ENCODE measurements at places on chromosomes 7 and 10. TPM values are rescaled to one million over a fixed set of nuclear protein-coding genes. Genes with fewer than 3 reads are reported as not detected.

PTN gene
- 1.9 TPM for total RNA-seq

GTF2I gene
- total RNA-seq: 121 TPM

DNA sequence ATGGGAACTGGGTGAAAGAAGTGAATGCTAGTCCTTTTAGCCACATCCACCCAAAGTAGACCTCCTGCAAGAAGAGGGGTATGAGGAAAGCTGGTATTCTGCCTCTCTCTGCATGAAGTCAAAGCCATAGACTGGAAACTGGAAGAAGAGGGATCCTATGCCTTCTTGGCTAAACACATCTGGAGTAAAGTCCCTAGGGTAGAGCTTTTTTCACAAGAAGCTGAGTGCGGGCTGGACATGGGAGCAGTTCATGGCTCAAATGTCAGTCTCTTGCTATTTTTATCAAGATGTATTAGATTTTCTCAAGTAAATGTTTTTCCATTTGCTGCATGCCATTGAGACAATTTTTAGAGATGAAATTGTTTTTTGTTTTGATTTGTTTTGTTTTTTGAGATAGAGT lies 206.5 kb upstream of the TMEM72 start:
- DNase-seq: no peak

GRCh38 chr7:27165089-27165995 lies at the start of gene HOXA9:
TSS of gene HOXA9 (minus strand) at chr7:27165537. CDS start at chr7:27165457, 80 bp downstream.
- peak; percentile 75 for DNase-seq

DNA sequence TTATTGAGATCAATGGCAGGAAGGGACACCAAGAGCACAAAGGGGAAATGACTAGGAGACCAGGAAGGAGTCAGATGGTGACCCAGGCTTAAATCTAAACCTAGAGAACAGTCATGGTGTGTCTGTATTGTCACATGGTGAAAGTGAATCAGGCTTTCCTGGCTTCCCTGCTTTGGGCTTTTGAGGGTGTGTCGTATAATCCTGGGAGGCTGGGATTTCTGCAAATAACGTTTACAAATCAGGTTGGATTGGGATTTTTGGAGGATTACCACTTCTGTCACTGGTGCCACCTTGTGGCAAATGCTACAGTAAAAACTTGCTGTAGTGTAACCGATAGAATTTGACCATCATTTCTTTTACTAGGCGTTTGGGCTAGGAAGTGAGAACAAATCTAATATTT lies 502.6 kb downstream of the NRG3 start:
- peak; percentile 39 for DNase-seq

GRCh38 chr7:21579341-21580072 lies 36.7 kb downstream of the DNAH11 start:
- DNase-seq: no peak

DNA sequence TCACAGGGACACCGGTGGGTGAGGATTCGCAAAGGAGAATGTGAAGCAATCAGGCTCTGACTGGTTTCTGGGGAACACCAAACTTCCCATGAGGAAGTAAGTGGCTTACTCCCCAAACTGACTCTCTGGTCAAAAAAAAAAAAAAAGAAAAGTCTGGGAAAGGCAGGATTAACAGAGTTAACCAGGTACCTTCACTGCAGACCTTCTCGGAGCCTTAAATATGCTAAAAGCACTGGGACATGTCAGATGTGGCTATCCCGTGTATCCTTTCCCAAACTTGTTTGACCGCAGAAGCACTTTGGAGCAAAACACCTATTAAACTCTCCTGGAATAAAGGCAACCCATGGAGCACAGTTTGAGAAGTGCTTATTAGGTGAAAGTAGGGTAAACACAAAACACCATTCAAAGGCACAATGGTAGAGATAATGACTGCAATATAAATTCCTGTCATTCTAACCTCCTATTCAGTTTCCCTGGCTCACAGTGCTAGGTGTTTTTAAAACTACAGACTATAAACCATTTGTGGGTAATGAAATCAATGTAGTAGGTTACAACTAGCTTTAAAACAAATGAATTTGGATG lies 44.1 kb upstream of the MXI1 start:
- DNase-seq: no peak

- DNase-seq: no peak
Observed at GRCh38 chr7:39609113-39609934, 14.0 kb upstream of the RALA start.

DNA sequence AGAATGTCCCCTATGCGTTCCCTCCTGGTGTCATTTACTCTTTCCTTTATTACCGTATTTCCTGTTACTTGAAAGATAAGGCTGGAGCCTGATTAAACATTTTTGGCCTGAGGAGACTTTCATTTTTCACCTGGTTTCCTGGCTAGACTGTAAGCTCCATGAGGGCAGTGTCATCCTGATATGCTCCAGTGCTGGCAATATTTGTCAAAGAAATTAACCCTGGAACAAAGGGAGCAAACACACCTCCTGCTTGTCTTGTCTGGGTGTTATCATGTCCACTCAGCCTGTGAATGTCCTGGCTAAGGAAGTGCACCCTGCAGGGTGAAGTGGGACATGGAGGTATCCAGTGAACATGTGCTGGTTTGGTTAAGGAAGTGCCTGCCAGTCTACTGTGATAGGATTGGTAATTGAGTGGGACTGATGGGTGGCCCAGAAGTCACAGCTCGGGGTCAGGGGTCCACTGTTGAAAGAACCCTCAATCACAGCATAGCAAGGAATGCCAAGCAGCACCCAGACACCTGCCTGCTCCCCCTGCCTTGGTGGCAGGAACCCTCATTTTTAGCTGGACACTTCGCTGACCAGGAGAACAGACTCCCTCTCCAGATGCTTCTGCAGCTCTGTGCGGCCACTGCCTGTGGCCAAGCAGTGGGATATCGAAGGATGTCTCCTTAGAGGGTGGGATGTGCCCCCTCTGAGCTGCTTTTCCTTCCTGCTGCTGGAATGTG lies 20.9 kb upstream of the PPIA start:
- DNase-seq: no peak

DNA sequence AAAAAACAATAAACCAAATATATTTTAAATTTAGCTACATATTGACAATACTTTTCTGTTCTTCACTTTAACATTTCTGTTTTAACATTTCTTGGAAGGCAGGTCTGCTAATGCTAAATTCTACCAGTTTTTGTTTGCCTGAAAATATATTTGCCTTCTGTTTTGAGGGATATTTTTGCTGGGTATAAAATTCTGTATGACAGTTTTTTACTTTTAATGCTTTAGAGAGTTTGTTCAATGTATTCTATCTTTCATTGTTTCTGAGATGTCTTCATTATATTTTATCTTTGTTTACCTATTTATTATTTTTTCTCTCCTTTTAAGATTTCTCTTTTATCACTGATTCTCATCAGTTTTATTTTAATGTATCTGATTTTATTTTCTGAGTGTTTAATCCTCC lies 409.2 kb upstream of the DPP6 start:
- no peak for DNase-seq

DNA sequence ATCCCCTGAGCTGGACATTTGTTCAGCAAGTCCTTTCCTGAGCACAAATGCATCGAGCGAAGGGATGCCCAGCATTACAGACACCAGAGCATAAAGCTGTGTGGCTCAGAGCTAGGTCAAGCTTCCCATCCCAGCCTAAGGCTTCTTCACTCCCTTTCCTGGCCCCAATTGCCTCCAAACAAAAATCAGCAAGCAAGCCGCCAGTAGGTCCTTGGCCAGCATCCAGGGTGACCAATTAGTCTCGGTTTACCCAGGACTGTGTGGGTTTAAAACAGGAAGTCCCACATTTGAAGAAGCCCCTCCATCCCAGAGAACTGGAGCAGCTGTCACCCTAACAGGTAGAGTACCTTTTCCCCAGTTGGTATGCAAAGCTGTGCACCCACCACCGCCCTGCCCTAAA lies 51.2 kb downstream of the PRKAG2 start:
- DNase-seq: no peak

DNA sequence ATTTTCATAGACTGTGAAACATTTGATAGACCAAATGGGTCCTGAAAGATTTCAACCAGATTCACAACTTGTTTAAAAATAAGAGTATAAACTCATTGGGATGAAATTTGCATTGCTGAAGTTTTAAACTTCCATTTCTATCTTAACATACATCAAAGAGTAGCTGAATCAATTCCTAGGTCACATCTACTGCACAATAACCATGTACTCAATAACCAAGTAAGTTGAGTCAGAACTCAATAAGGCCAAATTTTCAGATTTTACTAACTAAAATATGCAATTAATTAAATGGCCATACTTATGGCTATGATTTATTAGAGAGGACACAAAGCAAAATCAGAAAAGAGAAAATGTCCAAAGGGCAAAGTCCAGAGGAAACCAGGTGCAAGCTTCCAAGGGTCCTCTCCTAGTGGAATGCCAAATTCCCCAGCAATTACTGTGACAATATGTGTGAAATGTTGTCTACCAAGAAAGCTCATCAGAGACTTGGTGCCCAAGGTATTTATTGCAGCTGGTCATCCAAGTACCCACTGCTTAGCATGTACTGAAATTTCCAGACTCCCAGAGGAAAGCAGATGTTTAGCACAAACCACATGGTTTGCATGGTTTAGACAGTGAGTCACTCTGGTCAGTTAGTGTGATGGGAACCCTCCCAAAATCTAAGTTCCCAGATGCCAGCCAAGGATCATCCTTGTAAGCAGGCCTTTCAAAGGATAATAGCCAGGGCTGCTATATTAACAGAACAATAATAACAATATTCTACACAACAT lies 238.9 kb downstream of the IPMK start:
- DNase-seq: no peak

GRCh38 chr7:83882551-83882950 lies 233.6 kb upstream of the SEMA3E start:
- no peak for DNase-seq

GRCh38 chr10:102491136-102491535 lies 11.4 kb downstream of the ACTR1A start:
- DNase-seq: no peak

Measured in glomerular endothelial cell (primary cell).